ENCODE measurements at places on chromosomes 3 and 15.

GRCh38 chr3:161818106-161818505 is 321.5 kb downstream of the OTOL1 start:
- DNase-seq, result no peak

- DNase-seq, result no peak
Measured at GRCh38 chr15:21261396-21261964, 178.8 kb downstream of the POTEB3 start.

DNA sequence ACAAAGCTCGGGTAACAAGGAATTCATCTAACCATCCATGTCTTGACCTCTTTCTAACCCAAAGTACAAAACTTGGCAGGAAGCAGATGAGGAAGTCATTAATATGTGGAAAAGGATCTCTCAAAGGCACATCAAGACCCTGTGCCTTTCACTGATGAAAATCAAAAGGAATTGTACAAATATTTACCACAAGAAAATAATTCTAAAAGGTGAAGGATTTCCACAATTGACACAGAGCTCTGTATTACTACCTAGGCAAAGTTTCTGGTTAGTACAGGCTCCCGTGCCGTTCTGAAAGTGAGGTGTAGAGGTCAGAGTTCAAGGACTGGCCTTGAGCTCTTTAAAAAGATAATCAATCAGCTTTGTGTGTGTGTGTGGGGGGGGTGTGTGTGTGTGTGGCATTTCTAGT is 239.7 kb upstream of the ICE2 start:
- DNase-seq, result no peak

GRCh38 chr3:107236655-107237337 is 140.4 kb upstream of the CCDC54 start:
- no peak for DNase-seq

DNA sequence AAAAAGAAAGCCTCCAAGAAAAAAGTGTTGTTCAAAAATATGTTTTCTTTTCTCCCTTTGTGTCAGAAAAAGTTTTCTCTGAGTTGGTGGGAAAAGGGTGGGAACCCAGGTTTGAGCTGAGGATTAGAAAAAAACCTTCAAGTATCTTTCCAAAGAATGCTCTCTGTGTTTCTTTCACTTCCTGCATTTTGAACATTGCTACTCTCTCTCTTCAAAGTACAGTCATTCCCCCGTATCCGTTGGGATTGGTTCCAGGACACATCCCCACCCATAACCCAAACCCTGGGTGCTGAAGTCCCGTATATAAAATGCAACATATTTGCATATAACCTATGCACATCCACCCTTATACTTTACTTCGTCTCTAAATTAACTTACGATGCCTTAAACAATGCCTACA is 139.6 kb downstream of the TMCO5A start:
- no peak for DNase-seq

DNA sequence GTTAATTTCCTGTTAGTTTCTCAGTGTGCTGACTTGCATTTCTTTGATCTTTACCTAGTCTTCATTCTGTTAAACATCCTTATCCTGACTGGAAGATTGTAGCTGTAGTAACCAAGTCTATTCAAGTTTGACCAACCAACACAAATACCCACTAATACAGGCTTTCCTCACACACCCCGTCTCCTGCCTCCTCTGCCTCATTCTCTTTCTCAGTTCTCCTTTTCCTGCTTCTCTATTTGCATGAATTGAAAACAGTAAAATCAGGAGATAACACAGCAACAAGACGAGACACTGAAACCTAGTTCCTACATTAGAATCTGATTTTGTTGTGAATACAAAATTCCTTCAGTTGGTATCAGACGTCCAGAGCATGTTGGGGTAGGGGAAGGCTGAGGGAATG is 116.9 kb upstream of the ARPP21 start:
- DNase-seq, result no peak

- no peak for DNase-seq
Measured at GRCh38 chr15:51547656-51548055, 74.9 kb downstream of the DMXL2 start.

DNA sequence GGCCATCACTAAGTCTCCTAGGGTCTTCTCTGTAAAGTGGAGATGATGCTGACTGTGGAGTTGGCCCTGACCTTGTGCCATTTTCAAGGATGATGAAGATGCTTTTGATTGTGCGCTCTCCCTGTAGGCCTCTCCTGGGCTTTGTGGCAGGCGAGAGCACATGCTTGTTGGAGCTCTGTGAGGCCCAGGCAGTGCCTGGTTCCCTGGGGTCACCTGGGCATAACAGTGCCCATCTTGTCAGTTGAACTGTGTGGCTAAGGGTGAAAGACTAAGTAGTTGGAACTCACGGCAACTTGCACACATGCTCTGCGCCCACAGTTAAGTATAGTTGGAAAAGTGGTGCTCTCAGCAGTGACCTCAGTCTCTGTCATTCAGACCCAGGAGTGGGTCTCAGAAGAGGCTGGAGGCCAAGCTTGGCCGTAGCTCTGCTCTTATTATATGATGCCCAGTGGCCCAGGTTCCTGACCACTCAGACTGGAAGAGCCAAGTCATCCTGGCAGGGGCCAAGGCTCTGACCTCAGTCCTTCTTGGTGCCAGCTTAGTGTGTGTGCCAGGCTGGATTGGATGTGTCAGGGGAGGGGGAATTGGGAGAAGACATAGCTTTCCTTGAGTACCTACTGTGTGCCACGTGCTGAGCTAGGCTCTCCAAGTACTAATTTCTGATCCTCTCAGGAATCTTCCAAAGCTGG is 154.6 kb downstream of the EEFSEC start:
- no peak for DNase-seq

GRCh38 chr3:22361521-22361920 is 610.5 kb upstream of the ZNF385D start:
- DNase-seq, result no peak

GRCh38 chr15:28075573-28075972 is 23.5 kb downstream of the OCA2 start:
- no peak for DNase-seq

GRCh38 chr3:15903759-15904720 is 106.3 kb upstream of the ANKRD28 start:
- DNase-seq, result no peak

DNA sequence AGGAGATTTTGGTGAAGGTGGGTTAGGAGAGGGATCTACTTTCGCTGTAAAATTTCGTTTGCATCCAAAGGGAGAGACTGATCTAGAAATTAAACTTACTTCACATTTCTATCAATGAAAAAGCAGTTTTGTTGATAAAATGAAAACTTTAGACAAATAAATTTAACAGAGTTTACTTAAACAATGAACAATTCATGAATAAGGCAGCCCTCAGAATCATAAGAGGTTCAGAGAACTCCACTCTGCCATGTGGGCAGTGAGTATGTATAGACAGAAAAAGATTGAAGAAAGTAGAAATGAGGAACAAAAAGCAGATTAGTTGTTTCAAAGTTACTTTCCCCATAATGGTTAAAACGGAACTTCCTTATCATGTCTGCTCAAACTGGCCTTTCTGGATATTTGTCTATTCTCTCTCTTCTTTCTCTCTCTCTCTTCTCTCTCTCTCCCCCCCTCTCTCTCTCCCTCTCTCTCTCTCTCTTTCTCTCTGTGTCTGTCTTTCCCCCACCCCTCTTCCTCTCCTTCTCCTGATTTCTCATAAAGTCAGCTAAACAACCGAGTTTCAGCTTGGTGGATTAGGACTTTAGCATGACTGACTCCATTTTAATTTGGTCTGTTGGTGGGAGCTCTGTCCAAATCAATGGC is 248.9 kb downstream of the TJP1 start:
- DNase-seq, result no peak

DNA sequence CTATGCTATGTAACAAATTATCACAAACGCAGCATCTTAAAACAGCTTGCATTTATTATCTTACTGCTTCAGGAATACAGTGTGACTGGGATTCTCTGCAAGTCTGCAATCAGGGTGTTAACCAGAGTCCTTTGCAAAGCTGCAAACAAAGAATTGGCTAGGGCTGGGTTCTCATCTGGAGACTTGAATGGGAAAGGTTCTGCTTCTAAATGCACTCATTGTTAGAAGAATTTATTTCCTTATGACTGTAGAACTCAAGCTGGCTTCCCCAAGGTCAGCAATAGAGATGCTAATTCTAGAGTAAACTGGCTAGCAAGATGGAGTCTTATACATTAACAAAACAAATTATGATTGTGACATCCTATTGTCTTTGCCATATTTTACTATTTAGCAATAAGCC is 673.7 kb downstream of the DIPK2A start:
- DNase-seq, result no peak

- DNase-seq, result no peak
Measured at GRCh38 chr3:101333883-101334282, 13.5 kb upstream of the IMPG2 start.

DNA sequence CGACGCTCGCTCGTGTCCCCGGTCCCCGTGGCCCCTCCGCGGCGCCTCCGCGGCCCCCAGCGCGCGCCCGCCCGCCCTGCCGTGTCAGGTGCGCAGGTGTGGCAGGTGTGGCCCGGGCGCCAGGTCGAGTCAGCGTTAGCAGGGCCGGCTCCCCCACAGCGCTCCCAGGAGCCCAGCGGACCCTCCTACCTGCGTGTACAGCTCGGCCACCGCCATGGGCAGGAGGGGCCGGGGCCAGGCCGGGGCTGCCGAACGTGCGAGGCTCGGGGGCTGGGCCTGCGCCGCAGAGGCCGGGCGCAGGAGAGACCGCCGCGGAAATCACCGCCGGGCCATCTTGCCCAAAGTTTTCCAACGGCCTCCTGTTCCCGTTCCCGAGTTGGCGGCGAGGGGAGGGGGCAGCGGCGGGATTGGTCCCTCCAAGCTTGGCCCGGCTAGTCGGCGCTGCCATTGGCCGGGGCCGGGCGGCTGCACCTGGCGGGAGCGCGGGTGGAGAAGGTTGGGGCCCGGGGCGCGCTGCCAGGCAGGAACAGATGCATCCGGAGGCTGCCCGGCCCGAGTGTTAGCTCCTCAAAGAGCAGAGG is at the start of gene MYO5C:
Gene MYO5C (minus strand): TSS at position 384 of the 581 bp plus-strand sequence. CDS start 168 bp downstream, at position 216.
- no peak for DNase-seq

GRCh38 chr3:28699283-28699682 is 350.7 kb upstream of the AZI2 start:
- DNase-seq, result no peak

DNA sequence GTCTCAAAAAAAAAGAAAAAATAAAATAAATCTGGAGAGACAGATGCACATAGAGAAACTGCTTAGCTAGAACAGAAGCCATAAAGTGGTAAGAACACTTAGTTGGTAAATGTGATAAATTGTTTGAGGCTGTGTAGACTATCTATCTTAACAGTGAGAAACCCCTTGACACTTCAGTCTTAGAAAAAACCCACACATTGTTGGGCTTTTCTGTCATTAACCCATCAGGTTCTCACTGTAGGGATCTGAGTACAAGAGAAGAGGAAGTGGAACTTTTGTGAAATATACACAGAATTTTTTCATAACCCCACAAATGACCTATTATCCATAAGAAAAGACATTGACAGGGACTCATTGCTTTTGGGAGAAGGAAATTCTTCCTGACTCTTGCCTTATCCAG is 24.4 kb downstream of the TP63 start:
- peak; percentile 1 for DNase-seq

- no peak for DNase-seq
Measured at GRCh38 chr3:149839896-149840295, 26.9 kb downstream of the RNF13 start.

GRCh38 chr3:27556887-27557286 is 72.7 kb upstream of the SLC4A7 start:
- DNase-seq, result no peak

DNA sequence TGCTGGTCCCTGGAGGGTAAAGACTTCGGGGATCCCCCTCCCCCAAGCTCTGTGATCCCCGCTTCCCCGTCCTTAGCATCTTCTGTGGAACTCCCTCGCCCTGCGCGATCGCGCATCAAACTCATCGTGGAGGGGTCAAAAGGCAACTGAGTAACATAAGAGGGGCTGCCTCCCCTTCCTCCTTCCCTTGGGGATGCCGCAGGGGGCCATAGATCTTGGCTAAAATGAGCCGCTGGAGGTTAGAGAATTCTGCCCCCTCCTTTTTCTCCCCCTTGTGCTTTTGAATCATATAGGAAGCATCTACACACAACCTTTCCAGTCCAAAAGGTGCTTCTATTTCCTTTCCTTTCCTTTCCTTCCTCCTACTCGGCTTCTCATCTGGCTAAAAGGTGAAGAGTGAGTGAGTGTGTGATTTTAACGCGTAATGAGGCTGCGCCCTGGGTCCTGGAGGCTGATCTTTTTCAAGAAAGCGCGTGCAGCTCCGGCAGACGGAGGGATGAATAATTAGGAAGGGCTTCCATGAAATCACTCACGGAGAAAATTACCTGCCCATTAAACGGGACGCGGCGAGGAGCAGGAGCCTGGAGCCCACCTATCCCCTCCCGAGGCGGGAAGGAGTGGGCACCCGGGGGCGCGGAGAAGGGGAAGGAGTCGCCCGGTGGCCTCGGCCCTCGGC is 831 bp upstream of the ROBO2 start:
- no peak for DNase-seq

GRCh38 chr3:22228705-22229104 is 477.7 kb upstream of the ZNF385D start:
- DNase-seq, result no peak

- DNase-seq, result no peak
Measured at GRCh38 chr15:38662033-38662802, 97.6 kb upstream of the RASGRP1 start.

DNA sequence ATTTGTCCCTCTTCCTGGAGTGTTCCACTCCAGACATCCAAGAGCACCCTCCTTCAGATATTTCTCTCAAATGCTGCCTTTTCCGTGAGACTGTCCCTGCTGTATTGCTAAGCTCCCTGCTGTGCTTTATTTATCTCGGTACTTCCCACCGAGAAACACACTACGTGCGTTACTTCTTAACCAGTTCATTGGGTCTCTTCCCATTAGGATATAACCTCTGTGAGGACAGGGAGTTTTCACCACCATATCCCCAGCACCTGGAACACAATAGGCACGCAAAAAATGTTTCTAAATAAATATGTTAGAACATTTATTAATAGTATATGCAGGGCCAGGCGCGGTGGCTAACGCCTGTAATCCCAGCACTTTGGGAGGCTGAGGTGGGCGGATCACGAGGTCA is 308.7 kb upstream of the IL12A start:
- no peak for DNase-seq

DNA sequence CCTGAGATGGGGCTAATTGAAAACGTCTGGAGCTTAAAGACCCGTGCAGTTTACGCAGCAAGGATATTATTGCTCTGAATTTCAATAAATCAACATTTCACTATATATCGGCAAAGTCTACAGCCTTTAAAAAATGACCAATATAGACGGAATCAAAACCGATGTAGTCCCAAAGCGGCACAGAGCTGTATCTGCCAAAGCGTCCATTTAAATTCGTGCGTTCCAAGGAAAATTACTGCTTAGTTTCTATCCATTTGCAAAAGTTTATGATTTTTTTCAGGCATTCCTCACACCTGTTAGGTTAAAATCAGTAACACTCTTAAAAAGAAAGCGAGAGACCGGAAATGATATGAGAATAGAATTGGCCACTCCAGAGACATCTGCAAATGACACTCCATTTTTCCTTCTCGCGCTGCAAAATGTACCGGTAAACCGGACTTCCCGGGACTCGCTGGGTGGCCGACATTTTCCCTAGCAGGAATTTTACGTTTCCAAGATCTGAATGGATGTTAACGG is 777 bp upstream of the EIF4A2 start:
- no peak for DNase-seq
